ENCODE measurements at places on chromosomes 12 and 14. TPM values are rescaled to one million over a fixed set of nuclear protein-coding genes. Genes with fewer than 3 reads are reported as not detected.

DNA sequence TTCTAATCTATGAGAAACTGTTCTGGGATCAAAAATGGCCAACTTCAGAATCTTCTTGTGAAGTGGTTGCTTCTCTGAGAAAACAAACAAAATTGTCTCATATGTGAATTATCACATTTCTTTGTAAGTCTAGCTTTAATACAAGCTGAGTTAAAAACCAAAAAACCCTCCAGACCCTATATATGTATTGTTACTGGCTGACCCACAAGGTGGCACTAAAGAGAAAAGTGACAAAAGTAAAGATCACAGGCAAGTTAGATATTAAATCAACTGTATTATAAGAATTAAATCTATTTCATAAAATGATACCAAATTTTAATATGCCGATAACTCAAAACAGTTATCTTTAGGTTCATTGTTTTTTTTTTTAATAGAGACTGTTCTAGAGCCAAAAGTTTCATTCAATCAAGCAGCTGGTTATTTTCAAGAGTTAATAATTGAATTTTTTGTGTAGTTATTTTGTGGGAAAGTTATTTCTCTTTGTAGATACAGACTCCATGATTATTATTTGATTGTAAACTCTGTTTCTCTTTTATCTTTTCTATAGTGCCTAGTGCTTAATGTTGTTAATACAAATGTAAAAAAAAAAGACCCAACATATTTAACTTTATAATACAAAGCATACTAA, 7.5 kb upstream of the TRHDE start:
- no peak for DNase-seq

DNA sequence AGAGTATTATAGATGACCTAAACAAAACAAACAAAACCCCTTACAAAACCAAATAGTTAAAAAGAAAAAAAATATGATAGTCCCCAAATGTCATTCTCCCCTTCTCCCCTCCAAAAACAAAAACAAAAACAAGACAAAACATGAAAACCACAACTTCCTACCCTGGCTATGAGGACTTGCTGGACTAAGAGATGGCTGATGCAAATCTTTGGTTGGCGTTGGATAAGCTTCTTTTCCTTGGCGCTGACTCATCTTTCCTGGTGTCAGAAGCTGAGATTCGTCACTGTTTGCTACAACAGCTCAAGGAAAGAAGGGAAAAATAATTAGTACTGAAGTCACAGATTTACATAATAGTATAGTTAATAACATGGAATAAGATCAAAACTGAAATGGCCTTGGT, 102.5 kb upstream of the BBS10 start:
- no peak for DNase-seq

Gene TEX52
- 2.8 TPM for polyA plus RNA-seq

- DNase-seq, result no peak
These were observed 43.9 kb downstream of the ERC1 start for GRCh38 chr12:1034751-1035457.

GRCh38 chr12:52228366-52228765, 4.7 kb upstream of the KRT7 start:
- no peak for DNase-seq

DNA sequence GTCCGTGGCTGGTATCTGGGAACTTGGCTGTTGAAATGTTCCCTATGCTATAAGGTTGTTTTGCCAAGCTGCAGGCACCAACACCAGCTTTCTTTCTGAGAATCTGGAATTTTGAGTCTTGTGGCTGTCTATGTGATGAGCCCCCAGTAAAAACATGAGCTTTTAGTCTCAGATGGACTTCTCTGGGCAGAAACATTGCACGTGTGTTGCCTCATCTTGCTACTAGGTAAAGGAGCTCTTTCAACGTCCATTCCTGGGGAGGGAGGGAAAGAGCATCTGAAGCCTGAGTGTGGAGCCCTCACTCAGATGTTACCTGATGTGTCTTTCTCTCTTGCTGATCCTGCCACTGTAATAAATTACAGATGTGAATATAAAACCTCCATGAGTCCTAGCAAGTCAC, 183.8 kb upstream of the LHX5 start:
- DNase-seq, result no peak

Gene SLC5A8
- polyA plus RNA-seq, result 0.22 TPM

DNA sequence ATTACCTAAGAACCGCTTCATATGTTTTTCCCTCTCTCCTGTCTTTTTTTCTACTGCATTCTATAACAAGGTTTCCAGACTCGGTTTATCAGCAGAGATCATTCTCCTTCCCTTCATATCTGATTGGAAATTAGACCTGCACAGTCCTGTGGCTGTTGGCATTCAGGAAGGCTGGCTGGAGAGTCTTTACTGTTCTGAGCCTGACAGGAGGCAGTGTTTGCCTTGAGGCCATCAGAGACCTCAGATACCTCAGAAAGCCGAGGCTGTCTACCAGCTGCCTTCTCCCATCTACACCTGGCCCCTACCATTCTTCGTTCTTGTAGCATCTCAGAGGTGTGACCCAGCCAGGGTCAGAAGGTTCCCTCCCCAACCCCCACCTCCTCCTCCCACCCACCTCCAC, 182.0 kb downstream of the CAND1 start:
- DNase-seq, result no peak

Gene FGD4
- polyA plus RNA-seq, result 18.8 TPM

Gene CARMIL3
- 2.4 TPM for polyA plus RNA-seq
